ENCODE measurements at places on chromosomes 2 and 18.

DNA sequence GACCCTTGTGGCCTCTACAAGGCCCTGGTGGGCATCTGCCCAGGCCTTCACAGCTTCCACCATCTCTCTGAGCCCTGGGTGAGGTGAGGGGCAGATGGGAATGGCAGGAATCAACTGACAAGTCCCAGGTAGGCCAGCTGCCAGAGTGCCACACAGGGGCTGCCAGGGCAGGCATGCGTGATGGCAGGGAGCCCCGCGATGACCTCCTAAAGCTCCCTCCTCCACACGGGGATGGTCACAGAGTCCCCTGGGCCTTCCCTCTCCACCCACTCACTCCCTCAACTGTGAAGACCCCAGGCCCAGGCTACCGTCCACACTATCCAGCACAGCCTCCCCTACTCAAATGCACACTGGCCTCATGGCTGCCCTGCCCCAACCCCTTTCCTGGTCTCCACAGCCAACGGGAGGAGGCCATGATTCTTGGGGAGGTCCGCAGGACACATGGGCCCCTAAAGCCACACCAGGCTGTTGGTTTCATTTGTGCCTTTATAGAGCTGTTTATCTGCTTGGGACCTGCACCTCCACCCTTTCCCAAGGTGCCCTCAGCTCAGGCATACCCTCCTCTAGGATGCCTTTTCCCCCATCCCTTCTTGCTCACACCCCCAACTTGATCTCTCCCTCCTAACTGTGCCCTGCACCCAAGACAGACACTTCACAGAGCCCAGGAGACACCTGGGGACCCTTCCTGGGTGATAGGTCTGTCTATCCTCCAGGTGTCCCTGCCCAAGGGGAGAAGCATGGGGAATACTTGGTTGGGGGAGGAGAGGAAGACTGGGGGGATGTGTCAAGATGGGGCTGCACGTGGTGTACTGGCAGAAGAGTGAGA lies 2.0 kb downstream of the PROC start:
- no peak for DNase-seq

- DNase-seq: no peak
These were observed 2.7 kb downstream of the IMPACT start for GRCh38 chr18:24429188-24429587.

DNA sequence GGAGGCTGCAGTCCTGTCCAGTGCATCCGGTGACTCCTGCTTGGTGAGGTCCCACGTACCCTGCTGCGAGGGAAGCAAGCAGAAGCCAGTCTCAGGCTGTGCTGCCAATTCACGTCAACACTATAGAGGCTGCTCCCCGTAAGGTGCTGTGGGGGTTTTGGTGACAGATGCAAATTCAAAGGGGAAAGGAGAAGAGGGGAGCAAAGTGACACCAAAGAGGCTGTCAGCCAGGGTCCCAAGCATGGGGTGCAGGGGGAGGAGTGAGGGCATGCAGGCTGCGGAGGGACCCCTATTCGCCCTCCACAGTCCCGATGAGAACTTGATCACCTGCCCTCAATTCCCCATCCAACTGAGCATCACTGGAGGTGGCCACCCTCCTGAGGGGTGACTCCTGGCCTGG lies 179.4 kb upstream of the HS6ST1 start:
- no peak for DNase-seq

- no peak for DNase-seq
These were observed 147.1 kb downstream of the NOL4 start for GRCh38 chr18:34077599-34077998.

DNA sequence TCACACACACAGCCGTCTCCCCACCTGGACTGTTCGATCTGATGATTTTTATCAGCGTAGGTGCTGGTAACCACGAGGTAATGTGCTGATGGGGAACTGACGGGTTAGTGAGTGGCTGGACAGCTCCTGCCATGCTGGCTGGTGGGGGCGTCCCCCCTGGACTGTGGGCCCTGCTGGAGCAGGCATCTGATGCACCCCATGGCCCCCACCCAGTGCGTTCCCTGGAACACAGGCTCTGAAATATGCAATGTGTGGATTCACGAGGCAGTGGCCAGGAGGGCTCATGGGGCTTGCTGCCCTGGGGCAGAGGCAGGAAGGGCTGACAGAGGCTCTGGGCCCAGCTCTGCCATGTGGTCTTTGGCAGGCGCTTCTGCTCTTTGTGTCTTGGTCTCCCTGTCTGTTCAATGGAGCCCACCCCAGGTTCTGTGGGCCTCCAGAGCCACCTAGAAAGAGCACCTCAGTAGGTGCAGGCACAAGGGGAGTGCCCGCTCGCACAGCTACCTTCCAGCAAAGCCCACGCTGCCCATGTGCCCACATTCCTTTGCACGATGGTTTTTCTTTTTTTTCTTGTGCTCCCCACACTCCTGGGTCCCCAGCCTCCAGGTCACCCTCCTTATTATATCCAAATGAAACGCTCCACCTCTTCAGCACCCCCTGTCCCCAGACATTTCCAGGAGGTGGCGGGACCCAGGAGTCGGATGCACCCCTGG lies 10.3 kb upstream of the PXDN start:
- DNase-seq: no peak

DNA sequence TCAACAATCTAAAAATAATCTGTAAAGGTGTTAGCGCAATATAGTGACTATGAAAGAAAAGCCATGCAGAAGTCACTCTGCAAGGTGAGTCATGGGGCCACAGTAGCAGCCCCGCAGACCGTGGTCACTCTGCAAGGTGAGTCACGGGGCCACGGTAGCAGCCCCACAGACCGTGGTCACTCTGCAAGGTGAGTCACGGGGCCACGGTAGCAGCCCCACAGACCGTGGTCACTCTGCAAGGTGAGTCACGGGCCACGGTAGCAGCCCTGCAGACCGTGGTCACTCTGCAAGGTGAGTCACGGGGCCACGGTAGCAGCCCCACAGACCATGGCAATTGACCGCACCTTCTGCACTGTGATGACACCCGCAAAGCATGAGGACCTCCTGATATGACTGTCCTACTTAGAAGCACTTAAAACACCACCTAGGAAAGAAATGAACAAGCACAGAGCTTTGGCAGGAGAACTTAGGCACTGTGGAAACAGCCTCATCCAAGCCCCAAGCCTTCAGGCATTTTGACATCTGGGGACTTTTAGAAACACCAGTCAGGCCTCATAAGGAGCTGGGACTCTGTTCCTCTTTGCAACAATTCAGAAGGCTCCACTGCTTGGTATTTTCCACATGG lies 70.1 kb downstream of the LDLRAD4 start:
- DNase-seq: no peak

DNA sequence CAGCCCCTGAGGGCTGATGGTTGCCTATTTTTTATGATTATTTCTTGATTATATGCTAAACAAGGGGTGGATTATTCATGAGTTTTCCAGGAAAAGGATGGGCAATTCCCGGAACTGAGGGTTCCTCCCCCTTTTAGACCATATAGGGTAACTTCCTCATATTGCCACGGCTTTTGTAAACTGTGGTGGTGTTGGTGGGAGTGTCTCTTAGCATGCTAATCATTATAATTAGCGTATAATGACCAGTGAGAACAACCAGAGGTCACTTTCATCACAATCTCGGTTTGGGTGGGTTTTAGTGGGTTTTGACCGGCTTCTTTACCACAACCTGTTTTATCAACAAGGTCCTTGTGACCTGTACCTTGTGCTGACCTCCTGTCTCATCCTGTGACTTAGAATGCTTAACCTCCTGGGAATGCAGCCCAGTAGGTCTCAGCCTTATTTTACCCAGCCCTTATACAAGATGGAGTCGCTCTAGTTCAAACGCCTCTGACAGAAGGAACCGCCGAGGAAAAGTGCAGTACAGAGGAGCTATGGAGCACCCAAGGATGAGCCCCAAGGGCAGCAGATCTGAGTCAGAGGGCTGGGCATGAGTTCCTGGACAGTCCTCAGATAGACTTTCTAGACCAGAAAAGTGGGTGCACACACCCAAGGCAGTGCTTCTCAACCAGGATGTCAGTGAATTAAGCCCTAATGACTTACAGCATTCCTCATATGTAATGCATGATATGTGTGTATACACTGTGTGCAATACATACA lies 37.1 kb upstream of the ASAP2 start:
- DNase-seq: no peak

DNA sequence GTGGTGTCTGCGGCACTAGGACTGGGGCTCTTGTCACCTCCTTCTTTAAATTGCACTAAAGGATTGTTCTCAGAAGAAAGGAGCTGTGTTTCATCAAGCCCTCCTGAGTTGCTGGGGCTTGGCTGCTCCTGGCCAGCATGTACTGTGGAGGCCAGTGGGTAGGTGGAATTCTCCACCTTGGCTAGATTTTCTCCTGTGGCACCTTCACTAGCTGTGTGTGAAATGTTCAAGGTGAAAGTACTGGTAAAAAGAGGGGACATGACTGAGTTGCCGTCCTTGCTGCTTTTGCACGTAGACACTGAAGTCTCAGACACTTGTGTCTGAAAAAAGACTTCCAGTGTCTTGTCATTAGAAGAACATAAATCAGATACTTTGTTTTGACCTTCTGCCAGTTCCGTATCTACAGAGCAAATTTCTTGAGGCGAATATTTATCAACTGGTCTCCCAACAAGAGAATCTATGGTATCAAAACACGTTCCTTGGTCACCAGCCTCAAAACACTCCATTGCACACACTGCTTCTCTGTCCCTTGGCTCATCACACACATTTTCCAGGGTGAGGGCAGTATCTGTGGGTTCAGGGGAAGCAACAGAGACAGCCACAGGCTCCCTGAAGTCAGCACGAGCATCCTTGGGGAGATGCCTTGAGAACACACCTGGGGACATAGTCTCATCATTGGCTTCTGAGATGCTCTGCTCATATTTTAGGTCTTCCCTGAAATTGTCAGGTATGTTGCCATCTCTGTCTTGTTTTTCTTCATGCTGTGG lies 91.4 kb downstream of the ALPK2 start:
- no peak for DNase-seq

DNA sequence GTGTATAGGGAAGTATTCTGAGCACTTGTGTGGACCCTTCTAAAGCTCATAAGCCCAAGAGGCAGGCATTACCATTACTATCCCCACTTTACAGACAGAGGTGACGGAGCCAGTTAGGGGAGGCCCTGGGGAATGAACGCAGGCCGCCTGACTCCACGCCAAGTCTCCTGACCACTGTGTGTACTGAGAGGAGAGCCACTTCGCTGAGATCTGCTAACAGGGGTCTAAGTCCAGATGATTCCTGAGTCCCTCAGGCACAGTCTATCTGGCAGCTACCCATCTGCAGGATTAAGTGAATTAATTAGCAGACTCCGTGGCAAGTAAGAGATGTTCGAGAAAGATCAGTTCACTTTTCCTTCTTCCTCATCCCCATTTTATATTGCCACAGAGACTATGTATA lies 13.7 kb downstream of the CYB5A start:
- DNase-seq: no peak

DNA sequence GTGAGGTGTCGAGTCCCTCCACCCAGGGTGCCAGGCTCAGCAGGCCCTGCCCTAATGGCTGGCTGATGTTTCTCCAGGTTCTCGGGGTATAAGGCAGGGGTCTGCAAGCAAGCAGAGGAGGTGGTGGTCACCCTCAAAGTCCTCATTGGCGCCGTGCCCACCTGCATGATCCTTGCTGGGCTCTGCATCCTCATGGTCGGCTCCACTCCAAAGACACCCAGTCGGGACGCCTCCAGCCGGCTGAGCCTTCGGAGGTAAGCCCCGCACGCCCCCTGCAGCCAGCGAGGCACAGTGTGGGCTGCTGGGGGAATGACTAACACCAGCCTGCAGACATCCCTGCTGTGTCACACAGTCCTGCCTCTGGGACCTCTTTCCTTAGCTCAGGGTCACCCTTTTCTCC lies 14.1 kb downstream of the MFSD2B start:
- no peak for DNase-seq

GRCh38 chr2:79235135-79235534 lies 75.6 kb upstream of the REG3A start:
- DNase-seq: no peak

All from activated naive CD4-positive, alpha-beta T cell treated with anti-CD3 and anti-CD28 coated beads, Interleukin-2, amount 50 U/mL, for 16 hours (primary cell).